ENCODE measurements at places on chromosomes 2 and 18.
A peak's percentile ranks its signal among the peaks of the same experiment; 100 is the strongest.

GRCh38 chr2:217712431-217712830 is 290.4 kb downstream of the TNS1 start:
- DNase-seq = no peak

DNA sequence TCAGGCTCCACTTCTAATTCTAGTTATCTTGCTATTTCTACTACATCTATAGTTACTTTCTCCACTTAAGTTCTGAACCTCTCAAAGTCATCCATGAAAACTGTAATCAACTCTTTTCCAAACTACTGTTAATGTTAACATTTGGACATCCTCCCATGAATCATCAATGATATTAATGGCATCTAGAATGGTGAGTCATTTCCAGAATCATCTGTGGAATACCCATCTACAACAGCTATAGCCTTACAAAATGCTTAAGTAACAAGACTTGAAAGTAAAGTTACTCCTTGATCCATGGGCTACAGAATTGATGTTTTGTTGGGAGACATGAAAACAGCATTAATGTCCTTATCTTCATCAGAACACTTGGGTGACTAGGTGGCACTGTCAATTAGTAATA is 35.4 kb downstream of the BARD1 start:
- DNase-seq = no peak

GRCh38 chr2:236942554-236942953 is 143.1 kb upstream of the COPS8 start:
- DNase-seq = no peak

DNA sequence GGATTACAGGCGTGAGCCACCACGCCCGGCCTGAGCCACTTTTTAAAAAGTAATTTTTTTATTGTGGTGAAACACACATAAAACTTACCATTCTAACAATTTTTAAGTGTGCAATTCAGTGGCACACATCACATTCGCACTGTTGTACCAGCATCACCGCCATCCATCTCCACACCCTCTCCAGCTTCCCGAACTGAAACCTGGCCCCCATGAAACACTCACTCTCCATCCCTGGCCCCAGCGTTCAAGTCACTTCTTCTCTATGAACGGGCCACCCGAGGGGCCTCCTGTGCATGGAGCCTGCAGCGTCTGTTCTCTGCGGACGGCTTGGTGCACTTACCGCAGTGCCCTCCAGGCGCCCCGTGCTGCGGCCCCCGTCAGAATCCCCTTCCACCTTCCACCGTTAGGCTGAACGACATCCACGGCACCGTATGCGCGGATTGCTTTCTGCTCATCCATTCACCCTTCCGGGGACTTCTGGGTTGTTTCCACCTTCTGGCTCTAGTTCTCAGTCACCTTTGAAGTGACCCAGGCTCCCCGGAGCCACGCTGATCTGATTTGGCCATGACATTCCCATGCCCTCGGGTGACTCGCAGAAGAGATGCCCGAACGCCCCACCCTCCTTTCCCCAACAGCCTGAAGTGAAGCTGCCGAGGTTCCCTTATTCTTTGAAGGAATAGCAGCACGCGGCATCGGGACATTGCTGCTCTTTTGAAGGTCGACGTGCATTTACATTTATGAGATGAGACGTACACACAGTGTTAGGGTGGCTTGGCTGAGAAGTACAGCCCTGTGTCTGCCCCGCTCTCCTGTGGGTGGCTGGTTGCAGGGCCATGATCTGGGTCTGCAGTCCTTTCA is 134.4 kb downstream of the MBP start:
- DNase-seq = no peak

- no peak for DNase-seq
Measured at GRCh38 chr2:205746420-205746785, 64.1 kb downstream of the NRP2 start.

GRCh38 chr18:34189656-34190435 is 34.9 kb downstream of the NOL4 start:
- no peak for DNase-seq

GRCh38 chr2:43950383-43951008 is 45.3 kb downstream of the LRPPRC start:
- DNase-seq = peak; percentile 30

Data from AG20443 (cell line).